ENCODE measurements at places on chromosomes 7 and 10.

GRCh38 chr10:94402204-94402842 is at the start of gene TBC1D12:
TBC1D12 (plus strand) TSS chr10:94402541; CDS start chr10:94402614, 73 bp downstream.
- DNase-seq = peak; percentile 99

DNA sequence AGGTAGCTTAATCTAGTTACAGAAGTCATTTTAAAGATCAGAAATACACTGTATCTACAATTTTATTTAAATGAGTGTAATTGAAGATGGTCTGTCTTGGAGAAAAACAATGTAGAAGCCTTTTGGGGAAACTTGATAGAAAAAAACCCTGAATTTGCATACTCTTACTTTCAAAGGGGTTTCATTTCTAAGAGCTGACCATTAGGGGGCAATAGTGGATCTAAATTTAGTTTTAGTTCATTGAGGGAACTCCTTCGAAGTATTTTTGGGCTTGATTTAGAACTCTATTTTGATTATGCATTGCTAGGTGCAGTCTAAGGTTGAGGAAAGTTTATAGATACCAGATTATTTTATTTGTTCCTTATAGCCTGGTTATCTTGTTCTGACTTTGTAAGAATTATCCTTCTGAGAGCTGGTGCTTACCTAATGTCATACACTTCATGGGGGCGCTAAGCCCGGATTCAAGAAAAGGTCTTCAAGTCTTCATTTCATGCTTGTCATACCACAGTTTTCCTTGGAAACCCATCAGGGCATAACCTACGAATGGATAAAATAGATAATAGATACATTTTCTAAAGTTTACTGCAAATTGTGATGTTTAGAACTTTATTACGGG is 69.1 kb upstream of the MXI1 start:
- peak; percentile 67 for DNase-seq

GRCh38 chr7:33091641-33092191 is 17.5 kb downstream of the RP9 start:
- no peak for DNase-seq

DNA sequence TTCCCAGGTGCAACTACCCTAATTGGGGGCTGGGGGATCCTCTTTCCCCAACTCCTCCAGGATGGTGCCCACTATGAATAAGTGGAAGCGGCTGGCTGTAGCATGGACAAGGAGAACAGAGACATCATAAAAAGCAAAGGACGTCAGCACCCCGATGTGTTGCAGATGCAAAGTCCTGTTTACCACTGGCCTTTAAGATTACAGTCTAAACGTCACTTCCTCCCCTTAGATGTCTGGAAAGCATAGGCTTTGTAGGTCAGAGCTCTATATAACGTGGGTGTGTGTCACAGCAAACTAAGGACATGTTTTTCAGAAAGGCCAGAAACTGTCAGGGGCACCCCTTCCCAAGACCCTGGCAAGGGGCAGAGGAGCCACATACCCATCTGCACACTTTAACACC is 7.9 kb downstream of the COBL start:
- DNase-seq = no peak

GRCh38 chr10:9707216-9707615 is 1310.5 kb upstream of the CELF2 start:
- DNase-seq = no peak

DNA sequence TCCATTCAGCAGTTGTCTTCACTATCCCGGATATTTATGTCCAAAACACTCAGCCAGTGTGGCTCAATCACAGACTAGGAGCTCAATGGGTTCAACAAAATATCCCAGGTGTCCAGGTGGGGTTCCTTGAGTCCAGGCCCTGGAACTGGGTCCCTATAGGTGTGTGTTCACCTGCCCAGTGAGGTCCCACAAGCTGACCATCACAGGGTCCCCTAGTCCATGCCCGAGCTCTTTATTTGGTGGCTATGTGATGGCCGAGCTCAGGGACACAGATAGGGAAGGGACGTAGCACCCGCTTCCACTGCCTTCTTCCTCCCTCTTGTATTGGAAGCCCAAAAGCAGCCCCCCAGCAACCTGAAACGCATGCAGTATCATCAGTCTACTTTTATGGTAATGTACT is 78.9 kb upstream of the DDC start:
- DNase-seq = no peak

DNA sequence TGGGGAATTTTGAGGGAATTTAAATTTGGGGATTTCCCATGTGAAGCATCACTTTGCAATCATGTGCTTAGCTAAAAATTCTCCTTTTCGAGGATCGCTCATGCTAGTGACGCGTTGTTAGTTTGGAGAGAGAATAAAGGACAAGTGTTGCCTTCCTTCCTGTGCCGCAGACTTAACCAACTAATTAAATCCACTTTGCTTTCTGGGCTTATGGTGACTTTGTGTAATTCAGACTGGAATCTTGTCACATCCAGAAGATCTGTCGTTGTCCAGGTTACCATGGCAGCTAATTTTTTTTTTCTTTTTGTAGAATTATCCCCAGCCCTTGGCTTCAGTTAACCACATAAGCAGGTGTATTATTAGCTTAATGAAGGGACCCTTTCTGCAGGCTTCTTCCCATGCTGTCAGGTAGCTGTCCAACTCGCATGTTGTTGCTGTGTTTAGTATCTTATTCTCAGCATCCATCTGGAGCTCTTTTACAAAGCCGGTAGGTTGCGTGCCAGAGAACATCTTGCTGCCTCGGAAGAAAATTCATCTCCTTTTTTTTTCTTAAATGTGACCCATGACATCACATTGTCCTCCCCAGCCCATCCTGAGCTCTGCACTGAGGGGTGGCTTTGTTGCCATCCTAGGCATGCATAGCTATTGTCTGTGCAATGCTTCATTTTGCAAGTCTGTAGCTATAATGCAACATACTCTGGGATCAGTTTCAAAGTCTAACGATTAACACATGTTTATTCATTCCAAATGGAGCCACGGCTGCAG is 47.2 kb upstream of the NRP1 start:
- peak; percentile 89 for DNase-seq

All from HCEC 1CT (cell line).